A549 treated with DMSO at 1 μM for 4 hours (cell line): ENCODE measurements at places on chromosomes 1 and 21. TPM values are rescaled to one million over a fixed set of nuclear protein-coding genes. Genes with fewer than 3 reads are reported as not detected.

Gene CA6
- not detected in 5 replicates for total RNA-seq

Gene S100A3
- 79.7 to 94.4 TPM (median 93.6 TPM) in 5 replicates for total RNA-seq

Gene PLEKHG5
- 2.4 to 4.1 TPM (median 3.9 TPM) in 5 replicates for total RNA-seq

Gene RHD
- total RNA-seq: not detected in 5 replicates

Gene RGS4
- total RNA-seq: 0.07 to 0.39 TPM (median 0.16 TPM) in 4 of 5 replicates, not detected in the other

Gene MAEL
- total RNA-seq: not detected in 5 replicates

Gene ATP1A4
- not detected in 5 replicates for total RNA-seq

Gene OR14A2
- total RNA-seq: not detected in 5 replicates

Gene KIF2C
- total RNA-seq: 38.9 to 43.7 TPM (median 41.4 TPM) in 5 replicates

Gene SYTL1
- 0.10 to 0.68 TPM (median 0.35 TPM) in 5 replicates for total RNA-seq

Gene IGSF3
- 19.0 to 26.5 TPM (median 23.3 TPM) in 5 replicates for total RNA-seq

Gene POGZ
- 21.4 to 24.5 TPM (median 22.2 TPM) in 5 replicates for total RNA-seq

Gene RUNX3
- 5.1 to 9.6 TPM (median 6.2 TPM) in 5 replicates for total RNA-seq

Gene KIAA0040
- total RNA-seq: 0.42 to 0.83 TPM (median 0.49 TPM) in 5 replicates

Gene MCOLN3
- total RNA-seq: 3.4 to 4.5 TPM (median 4.0 TPM) in 5 replicates

Gene HMGCL
- total RNA-seq: 11.9 to 14.6 TPM (median 12.8 TPM) in 5 replicates

Gene GNG12
- 56.6 to 88.6 TPM (median 74.7 TPM) in 5 replicates for total RNA-seq

Gene ASPM
- 19.9 to 30.2 TPM (median 28.2 TPM) in 5 replicates for total RNA-seq

Gene FCRL1
- not detected in 5 replicates for total RNA-seq

Gene RORC
- 0.02 to 0.07 TPM (median 0.03 TPM) in 3 of 5 replicates, not detected in the others for total RNA-seq

Gene FAM89A
- 13.8 to 19.8 TPM (median 16.2 TPM) in 5 replicates for total RNA-seq

Gene ANP32E
- total RNA-seq: 41.5 to 53.7 TPM (median 50.5 TPM) in 5 replicates

Gene ADORA3
- not detected in 5 replicates for total RNA-seq

Gene SLFNL1
- total RNA-seq: 0.03 to 0.07 TPM (median 0.06 TPM) in 3 of 5 replicates, not detected in the others

Gene ZNF648
- not detected in 5 replicates for total RNA-seq
